ENCODE measurements at places on chromosomes 7 and 10. TPM values are rescaled to one million over a fixed set of nuclear protein-coding genes. Genes with fewer than 3 reads are reported as not detected.

The LRGUK gene
- total RNA-seq = 0.71 TPM

The GIMAP2 gene
- 18.0 TPM for total RNA-seq

The NODAL gene
- not detected for total RNA-seq

The GJC3 gene
- total RNA-seq = 2.6 TPM

DNA sequence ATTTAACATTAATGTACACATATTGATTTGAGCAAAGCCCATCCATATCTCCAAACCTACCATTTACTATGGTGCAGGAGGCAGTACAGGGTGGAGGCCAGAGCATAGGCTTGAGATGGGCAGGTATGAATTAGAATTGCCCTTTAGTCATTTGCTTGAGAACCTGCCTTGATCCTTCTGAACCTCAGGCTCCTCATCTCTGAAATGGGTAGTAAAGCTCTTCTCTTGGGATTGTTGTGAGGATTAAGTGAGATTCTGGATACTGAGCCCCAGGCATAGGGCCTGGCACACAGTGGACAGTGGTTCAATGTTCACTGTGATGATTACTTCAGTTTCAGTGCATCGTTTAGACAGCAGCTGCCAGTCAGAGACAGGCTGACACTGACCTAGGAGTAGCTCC is 5.0 kb upstream of the ATXN7L1 start:
- no peak overlapping the region for H3K4me3 ChIP-seq
- no peak for DNase-seq
- no peak overlapping the region for H3K27ac ChIP-seq
- no peaks in the 10 kb centered on the region for H3K27me3 ChIP-seq
- peaks cover 21% of the 10 kb centered on the region for H3K4me1 ChIP-seq
- no peaks in the 10 kb centered on the region for H3K36me3 ChIP-seq

- no peak for DNase-seq
- no peak overlapping the region for H3K4me3 ChIP-seq
Observed at GRCh38 chr7:83643739-83644138, 5.2 kb downstream of the SEMA3E start.

GRCh38 chr7:28729727-28730126 is 228.4 kb downstream of the TRIL start:
- peaks cover 53% of the 10 kb centered on the region for H3K4me1 ChIP-seq
- no peak overlapping the region for H3K27ac ChIP-seq
- H3K4me3 ChIP-seq = no peak overlapping the region
- no peaks in the 10 kb centered on the region for H3K36me3 ChIP-seq

GRCh38 chr7:115008465-115009114 is 86.7 kb downstream of the MDFIC start:
- DNase-seq = no peak
- H3K27me3 ChIP-seq = no peaks in the 10 kb centered on the region
- H3K4me1 ChIP-seq = peaks cover 20% of the 10 kb centered on the region
- H3K36me3 ChIP-seq = no peaks in the 10 kb centered on the region
- no peak overlapping the region for H3K27ac ChIP-seq

GRCh38 chr7:43693687-43694398 is 35.5 kb downstream of the COA1 start:
- no peak overlapping the region for H3K27ac ChIP-seq
- H3K4me1 ChIP-seq = no peaks in the 10 kb centered on the region
- H3K27me3 ChIP-seq = no peaks in the 10 kb centered on the region
- no peaks in the 10 kb centered on the region for H3K36me3 ChIP-seq

- H3K4me3 ChIP-seq = no peak overlapping the region
- no peak for DNase-seq
- peaks cover 4% of the 10 kb centered on the region for H3K36me3 ChIP-seq
- no peaks in the 10 kb centered on the region for H3K27me3 ChIP-seq
Observed at GRCh38 chr10:62390497-62391176, 16.5 kb downstream of the ZNF365 start.

DNA sequence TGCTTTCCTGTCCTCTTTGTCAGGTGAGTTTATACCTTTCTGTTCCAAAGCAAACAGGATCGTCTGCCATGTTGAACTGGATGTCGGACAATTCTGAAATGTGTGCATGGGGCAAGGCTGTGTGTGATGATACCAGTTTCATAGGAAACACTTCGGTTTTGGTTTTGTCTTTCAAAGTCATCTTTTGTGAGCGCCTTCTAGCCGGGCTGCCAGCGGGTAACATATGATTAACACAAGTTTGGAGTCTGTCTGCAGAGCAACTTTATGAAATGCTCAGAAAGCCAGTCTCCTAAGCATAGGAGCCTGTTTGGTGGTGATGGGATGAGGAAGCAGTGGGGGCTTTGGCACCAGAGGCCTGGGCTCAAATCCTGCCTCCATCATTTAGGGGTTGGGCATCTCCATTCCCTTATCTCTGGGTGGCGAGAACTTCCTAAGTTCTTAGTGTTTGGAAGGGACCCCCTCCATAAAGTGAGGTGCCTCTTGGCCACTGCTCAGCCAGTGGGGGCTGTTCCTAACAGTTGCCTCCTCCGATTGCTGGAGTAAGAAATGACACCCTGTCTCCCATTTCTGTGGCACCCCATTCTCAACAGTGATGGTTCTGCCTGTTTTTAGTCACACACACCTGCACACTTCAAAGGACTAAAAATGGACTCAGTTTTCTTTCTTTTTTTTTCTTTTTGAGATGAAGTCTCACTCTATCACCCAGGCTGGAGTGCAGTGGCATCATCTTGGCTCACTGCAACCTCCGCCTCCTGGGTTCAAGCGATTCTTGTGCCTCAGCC is 36.8 kb downstream of the CUX1 start:
- no peaks in the 10 kb centered on the region for H3K27me3 ChIP-seq
- no peak overlapping the region for H3K27ac ChIP-seq
- no peak for DNase-seq
- H3K36me3 ChIP-seq = no peaks in the 10 kb centered on the region
- no peak overlapping the region for H3K4me3 ChIP-seq
